H54 (cell line): ENCODE measurements at places on chromosomes 12 and 14.

DNA sequence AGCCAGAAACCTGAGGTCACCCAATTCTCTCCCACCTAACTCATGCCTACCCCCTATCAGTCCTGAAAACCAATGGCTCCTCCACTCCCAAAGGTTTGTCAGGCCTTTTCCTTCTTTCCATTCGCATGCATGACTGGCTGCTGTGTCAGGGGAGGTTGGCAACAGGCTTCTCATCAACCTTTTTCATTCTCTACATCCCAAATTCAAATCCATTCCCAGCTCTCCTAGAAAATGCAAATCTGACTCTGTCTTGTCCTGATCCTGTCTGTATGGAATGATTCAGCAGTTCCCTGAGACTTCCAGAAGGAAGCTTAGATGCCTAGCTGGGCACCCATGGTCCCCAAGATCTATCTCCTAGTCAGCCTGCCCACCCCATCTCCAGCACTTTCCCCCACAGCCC, 5.0 kb upstream of the CTDSP2 start:
- DNase-seq, result no peak

DNA sequence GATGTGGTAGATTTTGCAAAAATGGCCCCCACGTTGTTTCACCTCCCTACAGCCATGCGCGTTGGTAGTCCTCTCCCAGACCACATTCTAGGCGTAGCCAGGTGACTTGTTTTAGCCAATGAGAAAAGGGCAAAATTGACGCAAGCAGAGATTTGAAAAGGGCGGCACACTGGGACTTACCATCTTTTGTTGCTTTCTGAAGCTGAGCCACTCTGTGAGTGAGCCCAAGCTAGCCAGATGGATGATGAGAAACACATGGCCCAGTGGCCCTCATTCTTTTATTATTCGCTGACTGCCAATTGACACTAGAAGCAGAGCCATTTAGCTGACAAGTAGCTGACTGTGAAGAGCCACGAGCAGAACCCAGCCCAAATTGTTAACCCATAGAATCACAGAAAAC, 142.0 kb upstream of the GZMB start:
- no peak for DNase-seq

GRCh38 chr12:14416658-14417057, 51.2 kb downstream of the ATF7IP start:
- DNase-seq, result no peak

- DNase-seq, result no peak
Observed at GRCh38 chr12:7351177-7351576, 47.3 kb downstream of the ACSM4 start.

GRCh38 chr14:102314242-102315011, 5.1 kb upstream of the ZNF839 start:
- DNase-seq, result peak; percentile 79

DNA sequence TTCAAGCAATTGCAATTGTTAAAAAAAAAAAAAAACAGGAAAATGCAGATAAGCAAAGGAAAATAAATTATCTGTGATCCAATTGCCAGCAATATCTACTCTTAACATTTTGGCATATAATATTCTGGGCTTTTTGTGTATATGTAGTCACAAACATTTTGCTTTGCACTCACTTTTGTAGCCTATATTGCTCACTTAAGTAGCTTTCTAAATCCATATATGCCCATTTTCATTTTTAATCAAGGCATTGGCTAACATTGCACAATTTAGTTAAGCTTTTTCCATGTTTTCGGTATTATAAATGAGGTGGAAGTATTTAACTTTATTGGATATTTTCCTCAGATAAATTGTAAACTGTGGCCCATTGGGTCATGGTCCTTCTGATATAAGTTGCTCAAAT, 466.3 kb upstream of the ATP2B1 start:
- no peak for DNase-seq

DNA sequence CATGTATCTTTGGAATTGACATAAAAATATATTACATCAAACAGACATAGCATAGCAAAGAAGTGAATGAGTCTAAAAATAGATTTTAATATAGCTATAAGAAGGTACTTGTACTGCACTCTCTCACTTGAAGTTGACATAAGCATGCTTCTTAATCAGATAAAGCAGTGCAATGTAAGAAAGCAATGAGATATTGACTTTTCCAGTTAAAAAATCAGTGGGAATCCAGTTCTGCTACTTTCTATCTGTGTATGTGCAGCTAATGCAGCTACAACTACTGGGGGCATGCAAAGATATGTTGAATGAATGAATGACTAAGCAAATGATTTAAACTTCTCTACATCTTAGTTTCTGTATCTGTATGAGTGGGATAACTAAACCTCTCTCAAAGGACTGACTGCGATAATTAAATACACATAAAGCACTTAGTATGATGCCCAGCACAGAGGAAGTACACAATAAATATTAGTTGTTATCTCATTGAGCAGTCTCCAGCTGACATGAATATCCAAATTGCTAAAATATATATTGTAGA, 10.3 kb downstream of the WASHC3 start:
- no peak for DNase-seq

DNA sequence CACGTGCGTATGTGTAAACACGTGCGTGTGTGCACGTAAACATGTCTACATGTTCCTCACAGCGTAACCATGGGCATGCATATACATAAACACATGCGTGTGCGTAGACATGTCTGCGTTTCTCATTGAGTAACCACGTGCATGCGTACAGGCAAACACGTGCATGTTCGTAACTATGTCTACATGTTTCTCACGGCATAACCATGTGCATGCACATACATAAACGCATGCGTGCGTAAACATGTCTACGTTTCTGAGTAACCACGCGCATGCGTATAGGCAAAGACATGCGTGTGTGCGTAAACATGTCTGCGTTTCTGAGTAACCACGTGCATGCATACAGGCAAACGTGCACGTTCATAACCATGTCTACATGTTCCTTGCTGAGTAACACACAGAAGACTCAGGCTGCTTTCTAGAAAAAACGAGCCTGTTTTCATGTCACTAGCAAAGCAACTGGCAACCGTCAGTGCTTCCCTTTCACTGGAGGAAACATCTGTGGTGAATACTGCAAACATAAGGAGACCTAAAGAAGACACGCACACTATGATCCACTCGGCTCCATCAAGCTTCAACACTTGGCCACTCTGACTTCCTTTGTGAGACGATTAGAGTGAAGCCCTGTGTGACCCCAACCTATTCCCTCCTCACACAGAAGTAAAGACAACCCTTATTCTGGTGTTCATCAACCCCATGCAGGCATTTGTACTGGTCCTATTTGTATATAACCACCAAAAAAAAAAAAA, 28.8 kb downstream of the POLE start:
- no peak for DNase-seq

GRCh38 chr12:127239781-127240180, 1027.2 kb upstream of the TMEM132C start:
- no peak for DNase-seq

- no peak for DNase-seq
Observed at GRCh38 chr14:75837151-75837787, 144.5 kb downstream of the TGFB3 start.
